ENCODE measurements at places on chromosomes 2 and 18.

- no peak for DNase-seq
Observed at GRCh38 chr2:72012886-72013574, 134.6 kb downstream of the CYP26B1 start.

DNA sequence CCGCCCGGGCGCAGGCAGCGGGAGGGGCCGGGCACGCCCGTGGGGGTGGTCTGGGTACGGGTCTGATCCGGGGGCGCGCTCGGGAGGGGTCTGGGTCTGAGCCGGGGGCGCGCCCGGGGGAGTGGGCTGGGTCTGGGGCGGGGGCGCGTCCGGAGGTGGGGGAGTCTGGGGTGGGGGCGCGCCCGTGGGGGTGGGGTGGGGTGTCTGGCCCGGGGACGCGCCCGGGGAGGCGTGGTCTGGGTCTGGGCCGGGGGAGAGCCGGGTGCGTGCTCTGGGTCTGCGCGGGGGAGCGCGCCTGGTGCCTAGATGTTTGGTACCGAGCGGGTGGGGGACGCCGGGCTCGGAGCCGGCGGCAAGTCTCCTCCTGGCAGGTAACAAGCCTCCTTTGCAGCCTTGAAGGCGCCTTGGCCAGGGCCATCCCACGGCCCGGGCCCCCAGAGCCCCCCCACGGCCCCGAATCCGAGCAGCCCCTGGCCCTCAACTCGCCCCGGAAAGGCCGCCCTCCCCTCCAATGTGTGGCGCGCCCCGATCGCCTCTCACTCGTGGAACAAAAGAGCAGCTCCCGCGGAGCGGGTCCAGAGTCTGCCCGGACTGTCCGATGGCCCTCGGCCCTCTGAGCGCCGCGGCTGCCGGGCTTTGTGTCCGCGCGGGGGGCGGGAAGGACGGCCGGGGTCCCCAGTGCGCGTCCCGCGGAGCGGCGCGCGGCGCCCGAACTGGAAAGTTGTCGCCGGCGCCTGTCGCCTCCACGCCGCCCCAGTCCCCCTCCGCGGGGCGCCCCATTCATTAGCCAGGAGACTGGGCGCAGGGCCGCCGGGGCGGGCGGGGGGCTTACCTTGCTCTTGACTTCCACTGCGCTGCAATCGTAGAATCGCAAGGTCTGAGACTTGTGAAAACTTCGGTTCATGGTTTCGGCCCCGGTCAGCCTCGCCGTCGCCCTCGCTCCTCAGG is 595 bp downstream of the PARD6G start:
- DNase-seq, result peak; percentile 12

DNA sequence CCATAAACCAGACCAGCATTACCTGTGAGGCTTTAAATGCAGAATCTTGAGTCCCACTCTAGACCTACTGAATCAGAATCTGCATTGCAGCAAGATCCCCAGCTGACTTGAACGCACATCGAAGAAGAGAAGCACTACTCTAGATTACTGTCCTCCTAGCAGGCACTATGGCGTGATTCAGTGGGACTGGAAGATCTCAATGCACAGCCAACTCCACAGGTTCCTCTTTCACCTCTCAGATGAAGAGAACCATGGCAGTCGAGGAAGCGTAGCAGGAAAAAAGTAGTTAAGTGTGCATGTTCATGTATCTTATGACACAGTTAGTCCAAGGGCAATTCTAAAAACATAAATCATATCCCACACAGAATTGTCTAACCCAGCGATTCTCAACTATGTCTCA is 97.4 kb downstream of the STK39 start:
- no peak for DNase-seq

DNA sequence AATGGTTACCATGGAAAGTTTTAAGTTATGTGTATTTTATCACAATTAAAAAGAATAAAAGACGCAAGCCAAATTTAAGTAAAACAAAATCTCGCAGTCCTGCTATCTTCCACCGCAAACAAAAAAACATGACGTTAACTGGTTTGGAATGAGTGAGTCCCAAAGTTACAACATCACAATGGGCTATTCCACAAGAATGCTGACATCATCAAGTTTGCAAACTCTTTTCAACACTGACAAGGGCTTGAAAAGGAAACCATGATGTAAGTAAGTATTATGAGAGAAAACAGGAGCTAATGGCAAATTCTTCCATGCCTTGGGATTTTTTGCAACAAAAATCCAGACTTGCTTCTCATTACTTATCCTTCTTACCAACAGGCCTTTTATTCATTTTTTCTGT is 31.1 kb downstream of the SIGLEC15 start:
- DNase-seq, result no peak

GRCh38 chr2:25763575-25763974 is 90.2 kb upstream of the DTNB start:
- DNase-seq, result no peak
